Vagina (tissue), 2 donors: ENCODE measurements at places on chromosomes 7 and 10. TPM values are rescaled to one million over a fixed set of nuclear protein-coding genes. Genes with fewer than 3 reads are reported as not detected.

GRCh38 chr7:98116656-98117461, 10.2 kb downstream of the LMTK2 start:
- DNase-seq, result no peak

DNA sequence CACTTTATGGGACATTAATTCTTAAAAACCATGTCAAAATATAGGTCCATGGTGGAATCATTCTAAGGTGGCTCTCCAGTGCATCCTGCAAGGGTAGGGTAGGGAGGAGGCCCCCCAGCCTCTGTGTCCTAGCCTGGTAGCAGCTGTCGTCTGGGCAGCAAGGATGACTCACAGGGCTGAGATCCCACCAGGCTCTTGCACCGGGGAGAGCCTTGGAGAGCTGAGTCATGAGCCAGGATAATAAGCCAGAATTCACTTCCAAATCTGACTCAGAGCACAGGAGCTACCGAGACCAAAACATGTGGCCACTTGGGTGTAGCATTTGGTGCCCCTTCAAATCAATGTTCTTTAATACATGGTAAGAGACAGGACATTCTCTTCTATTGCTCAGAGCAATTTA, 298.5 kb downstream of the NEBL start:
- no peak for DNase-seq

The HMX3 gene
- not detected for total RNA-seq

GRCh38 chr10:19638896-19639233, 177.4 kb upstream of the PLXDC2 start:
- DNase-seq, result no peak

- no peak for DNase-seq
Observed at GRCh38 chr10:9858816-9859215, 1158.9 kb upstream of the CELF2 start.
